ENCODE measurements at places on chromosomes 3 and 15. TPM values are rescaled to one million over a fixed set of nuclear protein-coding genes. Genes with fewer than 3 reads are reported as not detected.

DNA sequence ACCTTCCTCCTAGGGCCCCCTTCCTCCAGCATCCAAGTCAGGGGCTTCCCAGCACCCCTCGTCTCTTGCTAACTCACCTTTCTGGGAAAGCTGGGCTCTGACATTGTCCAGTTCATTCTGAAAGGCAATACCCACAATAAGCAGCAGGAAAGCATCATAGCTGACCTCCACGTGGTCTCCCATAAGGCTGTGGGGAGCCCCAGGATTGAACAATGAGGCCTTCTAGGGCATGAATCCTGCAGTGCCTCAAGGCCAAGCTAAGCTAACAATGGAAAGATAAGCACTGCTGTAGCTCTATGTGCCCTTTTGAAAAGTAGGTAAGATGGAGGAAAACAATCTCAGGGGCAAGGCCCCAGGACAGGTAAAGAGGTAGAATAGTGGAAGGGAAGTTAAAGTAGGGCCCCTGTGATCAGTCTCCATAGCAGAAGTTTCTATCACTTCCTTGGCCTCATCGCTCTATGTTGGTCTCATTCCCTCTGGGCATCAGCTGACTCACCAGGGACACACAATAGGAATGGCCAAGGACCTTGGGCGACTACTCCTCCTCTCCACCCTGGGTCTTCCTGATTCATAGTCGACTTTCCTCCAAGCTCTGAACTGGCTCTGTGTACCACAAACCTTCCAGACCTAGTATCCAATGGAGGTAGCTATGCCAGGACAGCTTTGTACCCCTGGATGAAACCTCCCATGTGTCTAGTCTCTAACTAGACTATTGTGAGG, 11.7 kb downstream of the TRAIP start:
- DNase-seq, result peak; percentile 89

GRCh38 chr3:73832426-73832825, 207.7 kb upstream of the PDZRN3 start:
- DNase-seq, result no peak

DNA sequence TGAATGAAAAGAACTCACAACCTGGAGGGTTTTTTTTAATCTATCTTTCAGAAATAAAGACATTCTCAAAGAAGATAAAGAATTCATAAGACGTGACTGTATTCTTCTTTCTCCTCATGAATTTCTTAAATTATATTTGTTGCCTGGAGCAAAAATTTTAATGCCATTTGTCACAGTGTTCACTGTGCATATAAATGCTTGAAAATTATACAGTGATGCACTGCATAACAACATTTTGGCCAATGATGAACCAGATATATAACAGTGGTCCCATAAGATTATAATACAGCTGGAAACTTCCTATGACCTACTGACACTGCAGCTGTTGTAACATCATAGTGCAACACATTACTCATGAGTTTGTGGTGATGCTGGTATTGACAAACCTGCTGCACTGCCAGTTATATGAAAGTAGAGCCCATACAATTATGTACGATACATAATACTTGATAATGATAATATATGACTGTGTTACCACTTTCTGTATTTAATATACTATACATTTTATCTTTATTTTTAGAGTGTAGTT, 67.3 kb downstream of the P2RY1 start:
- DNase-seq, result no peak

GRCh38 chr15:75947092-75947491, 43.4 kb downstream of the FBXO22 start:
- DNase-seq, result no peak

GRCh38 chr15:65275728-65276126, 11.0 kb downstream of the PARP16 start:
- DNase-seq, result peak; percentile 74

GRCh38 chr3:78279091-78279490, 1239.2 kb downstream of the ROBO2 start:
- no peak for DNase-seq

- DNase-seq, result no peak
Measured at GRCh38 chr3:73419179-73419803, 205.4 kb downstream of the PDZRN3 start.

GRCh38 chr3:15708882-15709677, 88.7 kb downstream of the ANKRD28 start:
- DNase-seq, result no peak

- DNase-seq, result no peak
Measured at GRCh38 chr15:34647569-34648293, 64.3 kb upstream of the GOLGA8B start.

DNA sequence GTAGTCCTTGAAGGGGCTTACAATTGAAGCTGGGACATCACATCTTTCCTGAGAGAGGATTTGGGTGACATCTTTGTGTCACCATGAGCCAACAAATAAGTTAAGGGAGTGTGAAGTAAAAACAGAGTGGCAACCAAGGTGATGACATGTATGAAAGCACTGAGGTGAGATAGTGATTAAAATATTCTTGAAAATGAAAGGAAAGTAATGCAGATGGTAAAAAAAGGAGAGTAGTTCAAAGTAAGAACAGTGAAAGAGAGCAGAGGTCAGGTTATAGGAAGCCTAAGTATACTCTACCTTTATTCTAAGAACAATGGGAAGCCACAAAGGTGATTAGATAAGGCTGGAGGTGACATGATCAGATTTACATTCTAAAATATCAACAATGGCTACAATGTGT, 486.1 kb downstream of the DIPK2A start:
- DNase-seq, result no peak

DNA sequence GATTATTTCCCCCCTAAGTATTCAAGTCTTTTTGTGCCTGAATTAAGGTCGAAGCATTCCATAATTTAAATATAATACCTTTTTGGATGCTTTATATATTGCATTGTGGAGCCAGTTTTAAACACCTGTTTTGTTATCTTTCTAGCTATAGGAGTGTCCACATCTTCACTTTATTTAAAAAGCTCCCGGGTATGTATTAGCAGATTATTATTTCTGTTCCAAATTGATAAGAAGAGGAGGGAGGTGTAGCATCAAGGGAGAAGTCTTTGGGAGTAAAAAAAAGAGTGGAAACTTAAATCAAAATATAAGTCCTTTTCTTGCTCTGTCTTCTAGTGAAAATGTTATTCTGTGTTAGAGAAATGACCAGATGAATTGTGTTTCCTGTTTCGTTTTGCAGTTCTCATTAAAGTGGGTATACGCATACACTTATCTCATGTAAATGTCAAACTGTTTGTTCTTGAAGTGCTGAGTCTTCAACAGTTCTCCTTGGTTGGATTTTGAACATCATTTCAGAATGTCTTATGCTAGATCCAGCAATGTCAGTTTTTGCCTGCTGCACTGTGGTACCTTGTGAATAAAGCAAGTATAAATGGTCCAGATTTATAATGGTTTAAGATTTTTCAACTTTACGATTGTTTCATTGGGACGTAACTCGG, 105.8 kb downstream of the FNDC3B start:
- DNase-seq, result no peak

DNA sequence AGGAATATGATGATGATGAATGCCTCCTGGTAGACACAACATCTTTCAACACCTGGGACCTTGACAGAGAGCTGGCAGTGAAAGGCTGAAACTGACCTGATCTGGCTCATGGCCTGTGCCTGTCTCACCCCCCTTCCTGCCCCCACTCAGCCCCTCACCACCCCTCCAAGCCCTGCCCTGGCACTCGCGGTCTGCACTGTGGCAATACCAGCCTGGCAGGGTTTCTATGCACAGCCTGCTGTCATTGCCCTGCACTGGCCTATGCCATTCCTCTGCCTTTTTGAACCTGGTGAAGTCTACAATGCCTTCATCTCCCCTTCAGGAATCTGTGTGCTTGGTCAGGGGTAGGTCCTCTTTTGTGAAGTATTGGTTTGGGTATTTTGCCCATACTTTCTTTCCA, 56.5 kb downstream of the ACAD9 start:
- DNase-seq, result no peak

- no peak for DNase-seq
Measured at GRCh38 chr15:42863572-42864239, 56.9 kb downstream of the TTBK2 start.

MBNL1 gene
- 55.4 TPM for total RNA-seq

IGF2BP2 gene
- total RNA-seq, result 46.3 TPM

GP9 gene
- not detected for total RNA-seq

SCAMP5 gene
- 34.3 TPM for total RNA-seq

NOX5 gene
- total RNA-seq, result not detected

GABRR3 gene
- 0.31 TPM for total RNA-seq

ADAMTS9 gene
- total RNA-seq, result not detected

DUOX1 gene
- total RNA-seq, result not detected

RETNLB gene
- total RNA-seq, result not detected
